ENCODE measurements at places on chromosomes 1 and 21.

- DNase-seq, result no peak
These were observed 22.0 kb upstream of the CHIT1 start for GRCh38 chr1:203251466-203251865.

DNA sequence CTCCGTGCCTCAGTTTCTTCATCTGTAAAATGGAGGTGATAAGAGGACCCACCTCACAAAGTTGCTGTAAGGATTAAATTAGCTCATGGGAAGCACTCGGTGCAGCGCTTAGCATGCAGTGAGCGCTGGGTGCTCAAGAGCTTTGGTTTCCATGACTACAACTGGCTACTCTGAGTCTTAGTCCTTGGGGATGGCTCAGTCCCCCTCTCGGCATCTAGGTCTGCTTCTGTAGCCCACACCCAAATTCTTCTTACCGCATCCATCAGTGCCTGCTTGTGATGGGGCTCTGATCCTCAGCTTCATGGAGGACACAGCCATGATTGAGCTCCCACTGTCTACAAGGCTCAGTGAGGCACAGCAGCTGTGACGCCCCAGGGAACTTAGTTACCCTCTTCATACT lies 159.0 kb downstream of the ACTL8 start:
- no peak for DNase-seq

DNA sequence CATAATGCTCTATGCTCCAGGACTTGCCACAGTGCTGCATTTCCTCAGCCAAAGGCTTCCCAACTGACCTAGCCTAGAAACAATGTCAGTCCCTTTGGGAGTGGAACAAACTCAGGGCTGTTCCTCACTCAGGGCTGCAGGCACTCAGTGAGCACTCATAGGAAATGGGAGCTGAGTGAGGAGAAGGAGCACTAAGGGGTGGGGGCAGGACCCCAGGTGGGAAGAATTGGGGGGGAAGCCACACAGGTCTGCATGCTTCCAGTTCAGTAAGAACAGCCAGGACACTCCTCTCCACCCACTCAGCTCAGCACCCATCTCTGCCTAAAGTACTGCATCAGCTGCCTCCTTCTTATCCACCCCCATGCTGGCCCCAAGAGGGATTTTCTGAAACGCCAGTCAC lies 7.3 kb upstream of the SLC5A9 start:
- no peak for DNase-seq

- no peak for DNase-seq
These were observed 70.2 kb downstream of the ESRRG start for GRCh38 chr1:216653001-216653400.

GRCh38 chr1:107536266-107536665 lies 395.4 kb downstream of the NTNG1 start:
- DNase-seq, result no peak
